ENCODE measurements at places on chromosomes 12 and 14.

GRCh38 chr12:80792861-80793260, 76.1 kb downstream of the MYF5 start:
- DNase-seq = no peak

DNA sequence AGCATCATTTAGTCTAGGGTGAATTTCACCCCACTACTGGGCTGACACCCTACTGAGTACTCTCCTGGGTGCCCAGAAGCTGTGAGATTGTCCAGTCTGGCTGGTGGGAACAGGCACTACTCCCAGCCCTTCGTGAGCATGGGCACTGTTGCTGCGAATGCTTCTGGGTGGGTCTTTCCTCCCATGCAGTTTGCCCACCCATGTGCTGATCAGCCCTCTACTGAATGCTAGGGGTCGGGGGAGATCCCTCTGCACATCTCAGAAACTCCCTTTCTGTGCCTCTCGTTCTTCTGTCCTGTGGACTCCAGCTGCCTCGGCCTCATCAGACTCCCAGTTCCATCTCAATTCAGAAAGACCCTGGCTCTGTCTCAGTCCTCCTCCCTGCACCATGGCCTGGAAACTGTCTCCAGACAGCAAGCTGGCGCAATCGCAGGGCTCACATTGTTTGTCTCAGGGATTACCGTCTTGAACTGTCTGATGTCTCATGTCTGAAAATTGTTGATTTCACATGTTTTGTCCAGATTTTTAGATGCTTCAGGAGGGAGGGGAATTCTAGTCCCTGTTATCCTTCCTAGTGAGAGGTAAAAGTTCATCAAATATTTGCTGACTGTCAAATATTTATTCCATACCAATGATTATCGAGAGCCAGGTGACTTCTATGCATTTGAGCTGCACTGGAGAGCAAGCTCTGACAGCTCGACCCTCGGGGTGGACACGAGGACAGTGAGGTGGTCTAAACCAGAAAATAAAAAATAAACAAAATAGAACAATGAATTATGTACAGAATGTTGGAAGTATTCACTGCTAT, 316.6 kb upstream of the RTL1 start:
- no peak for DNase-seq

GRCh38 chr14:56608689-56609088, 29.1 kb downstream of the TMEM260 start:
- no peak for DNase-seq

- DNase-seq = no peak
Observed at GRCh38 chr14:61332658-61333029, 11.3 kb downstream of the PRKCH start.
